ENCODE measurements at places on chromosomes 12 and 14.

GRCh38 chr12:113467502-113468364 is 3.9 kb downstream of the LHX5 start:
- no peak for DNase-seq

GRCh38 chr14:54893151-54893760 is 9.4 kb downstream of the GCH1 start:
- DNase-seq, result peak; percentile 69

GRCh38 chr12:66176105-66176900 is 6.5 kb upstream of the TMBIM4 start:
- DNase-seq, result peak; percentile 86

DNA sequence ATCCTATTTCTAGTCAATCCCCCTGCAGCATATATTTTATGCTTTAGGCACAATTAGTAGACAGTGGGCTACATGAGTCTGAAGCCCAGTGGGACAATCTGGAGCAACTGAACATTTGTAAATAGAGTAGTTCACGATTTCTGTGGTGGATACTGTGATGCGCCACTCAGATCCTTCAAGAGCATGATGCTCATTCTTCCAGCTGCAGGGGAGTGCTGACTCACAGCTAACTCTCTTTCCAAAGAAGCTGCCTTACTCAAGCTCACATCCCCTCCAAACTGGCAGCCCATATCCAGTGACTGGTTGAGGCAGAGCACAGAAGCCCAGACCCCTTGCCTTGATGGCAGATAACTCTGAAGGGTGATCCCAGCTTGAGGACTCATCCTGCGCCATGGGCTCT is 224.2 kb upstream of the EEA1 start:
- peak; percentile 47 for DNase-seq

GRCh38 chr14:100058777-100059437 is 6.3 kb upstream of the EVL start:
- DNase-seq, result no peak

- DNase-seq, result peak; percentile 77
These were observed 181.2 kb upstream of the NRXN3 start for GRCh38 chr14:77988970-77989369.

- no peak for DNase-seq
These were observed 151.9 kb upstream of the NOS1 start for GRCh38 chr12:117513353-117513752.

GRCh38 chr14:32381869-32382268 is 52.8 kb downstream of the AKAP6 start:
- DNase-seq, result no peak

GRCh38 chr12:14782756-14783155 is 20.5 kb downstream of the WBP11 start:
- no peak for DNase-seq

DNA sequence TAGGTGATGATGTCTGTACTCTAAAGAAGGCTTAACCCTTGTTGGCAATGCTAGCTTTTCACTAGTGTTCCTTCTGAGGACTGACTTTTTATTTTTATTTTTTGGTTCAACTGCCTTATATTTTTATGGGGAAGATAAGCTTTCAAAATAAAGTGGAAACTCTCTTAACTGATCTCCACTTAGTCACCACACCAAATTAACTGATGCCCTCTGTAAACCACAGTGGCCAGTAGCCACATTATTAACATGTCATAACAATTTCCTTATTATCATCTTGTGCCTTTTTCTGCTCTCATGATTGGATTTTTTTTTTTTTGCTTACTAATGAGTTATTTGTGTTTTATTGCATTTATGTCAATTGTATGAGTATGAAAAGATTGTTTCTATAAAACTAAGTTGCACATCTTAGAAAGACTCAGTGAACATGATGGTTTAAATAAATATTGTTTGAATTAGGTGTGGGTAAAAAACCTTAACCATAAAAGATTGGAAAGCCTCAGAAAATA is 56.9 kb downstream of the SCFD1 start:
- DNase-seq, result no peak
